ENCODE measurements at places on chromosomes 12 and 14.

DNA sequence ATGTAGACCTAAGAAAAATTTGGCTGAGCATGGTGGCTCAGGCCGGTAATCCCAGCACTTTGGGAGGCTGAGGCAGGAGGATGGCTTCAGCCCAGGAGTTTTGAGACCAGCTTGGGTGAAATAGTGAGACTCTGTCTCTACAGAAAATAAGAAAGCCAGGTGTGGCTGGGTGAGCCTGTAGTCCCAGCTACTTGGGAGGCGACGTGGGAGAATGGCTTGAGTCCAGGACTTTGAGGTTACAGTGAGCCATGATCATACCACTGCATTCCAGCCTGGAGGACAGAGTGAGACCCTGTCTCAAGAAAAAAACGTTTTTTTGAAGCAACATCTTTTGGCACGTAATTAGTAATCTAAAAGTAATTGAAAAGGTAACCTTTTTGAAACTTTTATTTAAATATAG lies 70.9 kb downstream of the FERMT2 start:
- DNase-seq: no peak

- no peak for DNase-seq
These were observed 160.4 kb downstream of the CACNA1C start for GRCh38 chr12:2212971-2213869.

DNA sequence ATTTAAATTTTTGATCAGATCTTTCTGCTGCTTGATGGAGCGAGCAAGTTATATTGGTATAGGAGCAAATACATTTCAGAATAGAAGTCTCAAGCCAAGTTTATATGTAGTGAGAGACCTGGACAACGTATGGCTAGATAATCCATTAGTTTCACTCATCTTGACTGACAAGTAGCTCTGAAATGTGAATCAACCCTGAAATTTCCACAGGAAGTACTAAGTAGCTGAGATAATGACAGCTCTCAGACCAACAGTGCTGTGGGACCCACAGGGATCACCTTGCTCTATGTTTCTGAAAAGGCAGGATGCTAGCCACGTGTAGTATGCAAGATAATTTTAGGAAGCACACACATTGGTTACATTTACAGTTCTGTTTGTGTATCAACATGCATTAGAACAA lies 258.6 kb upstream of the FOXN3 start:
- no peak for DNase-seq

DNA sequence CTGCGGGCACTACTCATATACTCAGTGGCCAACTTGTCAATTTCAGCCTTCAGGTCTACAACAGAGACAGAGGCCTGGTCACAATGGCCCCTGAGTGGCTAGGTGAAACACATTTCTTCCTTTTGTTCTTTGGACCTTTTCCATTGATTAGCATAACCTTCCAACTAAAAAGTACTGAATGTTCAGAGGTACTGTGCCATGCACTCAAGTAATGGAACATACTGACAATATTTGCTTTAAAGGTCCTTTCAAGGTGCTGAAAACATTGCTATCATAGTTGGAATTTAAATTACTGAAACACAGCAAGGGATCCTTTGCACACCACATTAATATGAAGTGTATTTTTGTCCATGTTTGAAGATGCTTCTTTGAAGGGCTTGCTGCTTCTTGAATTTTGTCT lies 6.1 kb upstream of the ACRBP start:
- DNase-seq: no peak

- no peak for DNase-seq
These were observed 19.6 kb upstream of the SLC6A12 start for GRCh38 chr12:233615-233968.

DNA sequence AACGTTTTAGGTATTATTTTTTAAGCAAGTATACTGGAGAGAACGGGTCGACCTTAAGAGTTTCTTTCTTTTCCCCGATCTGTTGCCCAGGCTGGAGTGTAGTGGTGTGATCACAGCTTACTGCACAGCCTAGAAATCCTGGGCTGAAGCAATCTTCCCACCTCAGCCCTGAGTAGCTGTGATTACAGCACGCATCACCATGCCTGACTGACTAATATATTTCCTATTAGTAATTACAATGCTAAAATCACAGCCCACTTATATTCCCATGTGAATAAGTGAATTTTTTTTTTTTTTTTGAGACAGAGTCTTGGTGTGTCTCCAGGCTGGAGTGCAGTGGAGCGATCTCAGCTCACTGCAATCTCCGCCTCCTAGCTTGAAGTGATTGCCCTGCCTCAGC lies 50.4 kb downstream of the DICER1 start:
- no peak for DNase-seq
